ENCODE measurements at places on chromosomes 4 and X. TPM values are rescaled to one million over a fixed set of nuclear protein-coding genes. Genes with fewer than 3 reads are reported as not detected.

Gene EXOC1L
- total RNA-seq = not detected

Gene BCAP31
- total RNA-seq = 154 TPM

DNA sequence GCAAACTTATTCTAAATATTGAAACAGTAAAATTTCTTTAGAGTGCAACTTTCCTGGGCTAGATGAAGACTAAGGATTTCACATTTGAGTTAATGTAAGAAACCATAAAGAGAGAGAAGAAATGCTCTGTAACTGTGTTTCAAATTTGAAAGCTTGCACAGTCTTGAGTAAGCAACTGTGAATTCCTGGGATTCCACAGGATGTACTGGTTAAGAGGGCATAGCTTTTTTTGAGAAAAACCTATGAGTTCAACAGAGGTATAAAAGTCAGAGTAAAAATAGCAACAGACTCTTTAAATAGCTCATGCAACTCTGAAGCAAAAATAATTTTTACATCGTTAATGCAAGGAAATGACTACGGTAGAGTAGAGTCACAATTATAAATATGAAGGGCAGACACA lies 25.5 kb downstream of the ZNF330 start:
- no peak for DNase-seq

DNA sequence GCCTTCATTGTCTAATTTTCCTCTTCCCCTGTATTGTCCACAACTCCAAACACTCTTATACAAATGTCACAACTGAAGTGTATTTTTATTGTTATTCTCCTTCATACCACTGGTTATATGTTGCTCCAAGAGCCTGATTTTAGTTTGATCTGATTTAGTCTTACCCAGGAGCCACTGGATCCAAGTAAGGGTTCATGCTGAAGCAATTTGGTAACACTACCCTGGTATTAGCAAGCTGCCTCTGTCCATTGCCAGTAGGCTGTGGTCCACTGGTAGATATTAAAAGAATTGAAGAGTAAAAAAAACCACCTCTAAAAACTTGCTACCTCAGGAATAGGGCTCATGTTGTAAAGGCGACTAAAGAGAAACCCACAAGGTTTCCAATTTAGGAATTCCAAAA lies 41.2 kb downstream of the AMOT start:
- DNase-seq = no peak

DNA sequence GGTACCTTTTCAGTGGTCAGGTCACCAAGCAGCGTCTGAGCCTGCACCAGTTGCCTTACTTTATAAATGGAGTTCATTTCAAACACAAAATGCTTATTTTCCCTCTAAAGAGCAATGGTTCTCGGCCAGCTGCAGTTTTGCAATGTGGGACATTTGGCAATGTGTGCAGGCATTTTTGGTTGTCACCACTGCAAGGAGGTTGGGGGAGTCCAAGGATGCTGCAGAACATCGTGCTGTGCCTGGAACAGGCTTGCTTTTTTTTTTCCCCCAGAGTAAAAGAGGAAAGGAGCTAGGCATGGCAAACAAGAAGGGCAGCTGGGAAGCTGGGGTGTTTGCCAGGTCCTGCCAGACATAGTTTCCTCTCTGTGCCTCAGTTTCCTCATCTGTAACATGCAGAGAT lies 115.6 kb downstream of the GPR143 start:
- no peak for DNase-seq

DNA sequence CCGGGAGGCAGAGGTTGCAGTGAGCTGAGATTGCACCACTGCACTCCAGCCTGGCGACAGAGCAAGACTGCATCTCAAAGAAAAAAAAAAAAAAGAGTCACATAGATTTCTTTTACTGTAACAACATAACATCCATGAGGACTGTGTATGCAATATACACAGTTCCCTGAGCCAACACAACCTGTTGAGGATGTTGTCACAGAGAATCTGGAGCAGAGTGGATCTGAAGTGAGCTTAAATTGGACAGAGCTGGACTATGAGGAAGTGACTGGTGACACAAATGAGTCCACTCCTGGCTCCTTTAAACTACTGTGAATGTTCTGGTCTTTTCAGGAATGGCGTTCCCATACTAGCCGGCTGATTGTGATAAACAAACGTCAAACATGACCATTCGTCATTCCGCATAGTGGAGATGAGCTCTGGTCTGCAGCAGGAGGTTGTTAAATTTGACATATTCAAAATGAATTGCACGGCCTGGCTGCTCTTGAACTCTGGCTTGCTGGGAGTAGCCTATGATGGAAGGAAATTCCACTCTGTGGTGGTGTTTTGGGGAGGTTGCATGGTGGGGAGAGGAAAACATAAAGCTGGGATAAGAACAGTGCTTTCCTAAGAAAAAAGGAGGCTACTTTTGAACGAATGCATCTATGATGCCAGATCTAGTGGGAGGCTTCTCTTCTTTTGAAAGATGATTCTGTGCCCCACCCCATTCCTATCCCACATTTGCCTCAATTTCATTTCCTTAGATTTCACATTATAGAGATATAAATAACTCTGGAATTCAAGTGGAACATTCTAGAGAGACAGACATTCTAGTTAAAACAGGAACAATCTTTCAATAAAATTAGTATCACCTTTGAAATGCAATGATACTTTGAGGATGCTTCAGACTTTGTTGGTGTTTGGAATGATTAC lies 149.5 kb downstream of the SHROOM3 start:
- DNase-seq = no peak

DNA sequence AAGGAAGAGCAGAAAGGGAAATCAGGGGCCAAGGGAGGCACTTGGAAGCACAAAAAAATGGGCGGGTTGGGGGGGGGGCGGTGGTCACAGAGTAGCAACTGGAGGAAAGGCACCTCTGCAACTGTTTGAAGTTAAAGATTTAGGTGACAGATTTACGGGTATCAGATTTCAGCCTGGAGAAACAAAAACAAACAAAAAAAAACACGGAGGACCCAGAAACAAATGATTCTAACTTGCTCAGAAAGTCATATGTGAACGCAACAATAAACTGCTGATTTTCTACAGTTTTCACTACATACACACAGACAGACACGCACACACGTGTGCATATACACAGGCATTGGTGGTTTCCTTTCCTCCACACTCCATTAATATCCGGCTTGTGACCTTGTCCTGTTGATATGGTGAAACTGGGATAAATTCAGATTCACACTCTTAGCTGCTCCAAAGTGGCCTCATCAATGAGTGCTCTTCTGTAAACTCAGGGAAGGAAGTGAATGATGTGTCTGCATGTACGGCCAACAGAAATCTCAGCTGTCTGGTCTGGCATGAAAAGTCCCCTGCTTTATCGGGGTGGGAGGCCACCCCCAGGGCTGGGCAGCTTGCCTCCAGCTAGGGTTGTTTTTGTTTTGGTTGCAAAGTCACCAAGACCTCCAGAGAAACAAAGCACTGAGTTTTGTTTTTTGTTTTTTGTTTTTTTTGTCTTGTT lies 54.3 kb downstream of the CHST7 start:
- peak; percentile 63 for DNase-seq
